ENCODE measurements at places on chromosomes 5 and 9.

DNA sequence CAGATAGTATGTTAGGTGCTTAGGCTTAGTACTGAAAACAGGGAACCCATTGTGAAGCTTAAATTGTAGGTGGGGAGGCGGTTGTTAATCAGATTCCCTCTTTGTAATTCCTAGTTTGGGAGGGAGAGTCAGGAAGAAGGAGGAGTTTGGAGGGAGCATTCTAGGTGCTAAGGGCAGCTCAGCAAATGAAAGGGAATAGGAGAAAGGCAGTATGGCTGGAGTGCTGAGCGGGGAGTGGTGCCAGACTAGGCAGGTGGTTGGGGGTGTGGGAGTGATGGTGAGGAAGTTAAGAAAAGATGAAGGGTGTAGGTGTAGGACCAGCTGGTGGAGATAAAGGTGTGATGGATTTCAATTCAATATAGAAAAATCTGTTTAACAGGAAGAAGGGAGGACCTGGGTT is 11.1 kb upstream of the GARNL3 start:
- no peak for DNase-seq

GRCh38 chr9:86324901-86325300 is 29.3 kb downstream of the TUT7 start:
- DNase-seq = no peak

- DNase-seq = no peak
Observed at GRCh38 chr5:89417515-89417914, 534.5 kb upstream of the MEF2C start.

DNA sequence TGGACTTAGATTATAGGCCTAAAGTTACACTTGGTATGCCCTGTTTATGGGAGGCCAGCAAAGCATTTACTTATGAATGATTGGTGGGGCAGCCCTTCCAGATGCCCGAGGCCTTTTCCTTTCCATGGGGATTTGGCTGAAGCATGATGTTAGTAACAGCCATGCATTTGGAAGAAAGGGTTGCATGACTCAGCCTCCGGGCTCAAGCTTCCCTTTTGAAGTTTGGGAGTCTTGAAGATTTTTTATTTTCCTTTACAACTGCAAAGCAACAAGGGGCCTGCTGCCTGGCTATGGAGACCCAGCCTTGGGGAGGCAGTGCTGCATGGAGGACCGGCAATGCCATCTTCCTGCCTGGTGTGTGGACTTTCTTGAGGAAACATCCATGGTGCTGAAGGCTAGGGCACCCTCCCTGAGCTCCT is 244.7 kb downstream of the ICE1 start:
- no peak for DNase-seq

- DNase-seq = no peak
Observed at GRCh38 chr9:134475011-134475790, 148.9 kb downstream of the RXRA start.

- DNase-seq = no peak
Observed at GRCh38 chr9:120324996-120325642, 254.8 kb downstream of the CDK5RAP2 start.

GRCh38 chr9:35553670-35554543 is 51.2 kb upstream of the TESK1 start:
- DNase-seq = peak; percentile 74

DNA sequence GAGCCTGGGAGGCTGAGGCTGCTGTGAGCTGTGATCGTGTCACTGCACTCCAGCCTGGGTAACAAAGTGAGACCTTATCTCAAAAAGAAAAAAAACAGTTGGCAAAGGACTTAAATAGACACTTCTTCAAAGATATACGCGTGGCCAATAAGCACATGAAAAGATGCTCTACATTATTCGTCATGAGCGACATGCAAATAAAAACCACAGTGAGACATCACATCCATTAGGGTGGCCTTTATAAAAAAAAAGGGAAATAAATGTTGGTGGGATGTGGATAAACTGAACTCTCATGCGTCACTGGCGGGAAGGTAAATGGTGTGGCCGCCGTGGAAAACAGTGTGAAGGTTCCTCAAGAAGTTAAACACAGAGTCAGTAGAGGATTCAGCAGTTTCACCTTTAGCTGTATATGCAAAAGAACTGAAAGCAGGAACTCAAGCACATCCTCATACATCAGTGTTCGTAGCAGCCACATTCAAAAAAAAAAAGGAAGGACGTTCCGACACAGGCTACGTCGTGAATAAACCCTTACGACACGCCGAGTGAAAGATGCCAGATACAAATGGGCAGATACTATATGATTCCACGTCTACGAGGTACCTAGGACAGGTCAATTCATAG is 24.5 kb upstream of the NRARP start:
- no peak for DNase-seq

DNA sequence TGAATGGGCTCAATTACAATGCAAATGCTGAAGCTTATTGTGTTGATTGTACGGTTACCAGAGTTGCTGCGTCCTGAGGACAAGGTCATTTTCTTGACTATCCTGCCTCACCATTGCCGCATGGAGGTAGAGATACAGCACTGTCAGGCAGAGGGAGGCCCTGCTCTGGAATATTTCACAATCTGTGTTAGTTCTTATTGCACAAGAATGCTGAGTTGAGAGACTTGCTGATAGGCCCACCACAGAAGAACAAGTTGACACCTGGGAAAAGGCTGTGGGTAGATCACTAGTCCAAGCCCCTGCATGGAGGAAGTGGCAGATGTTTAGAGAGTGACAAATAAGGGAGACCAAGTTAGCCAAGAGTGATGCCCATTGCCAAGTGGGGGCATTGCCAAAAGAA is 344.5 kb upstream of the ITGA1 start:
- no peak for DNase-seq

- DNase-seq = no peak
Observed at GRCh38 chr9:106643211-106643930, 219.6 kb upstream of the ZNF462 start.

DNA sequence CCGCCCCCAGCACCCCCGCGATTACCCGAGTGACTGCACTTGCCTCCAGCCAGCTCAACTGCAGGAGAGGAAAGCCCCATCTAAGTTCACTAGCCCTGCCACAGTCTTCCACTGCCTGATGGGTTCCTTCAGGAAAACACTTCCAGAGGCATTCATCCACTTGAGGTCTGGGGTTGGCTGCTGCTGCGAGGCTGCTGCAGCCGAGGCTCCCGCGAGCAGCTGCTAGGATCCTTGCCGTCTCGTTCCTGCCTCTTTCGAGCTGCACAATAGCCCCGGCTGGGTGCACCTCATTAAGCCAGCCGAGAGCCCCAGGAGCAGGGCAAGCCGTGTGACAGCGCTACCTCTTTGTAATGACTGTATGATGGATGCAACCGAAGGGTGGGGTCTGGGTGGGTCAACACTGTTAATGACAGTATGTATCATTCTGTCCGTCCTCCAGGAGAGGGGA is 24.2 kb upstream of the ELAVL2 start:
- DNase-seq = no peak

DNA sequence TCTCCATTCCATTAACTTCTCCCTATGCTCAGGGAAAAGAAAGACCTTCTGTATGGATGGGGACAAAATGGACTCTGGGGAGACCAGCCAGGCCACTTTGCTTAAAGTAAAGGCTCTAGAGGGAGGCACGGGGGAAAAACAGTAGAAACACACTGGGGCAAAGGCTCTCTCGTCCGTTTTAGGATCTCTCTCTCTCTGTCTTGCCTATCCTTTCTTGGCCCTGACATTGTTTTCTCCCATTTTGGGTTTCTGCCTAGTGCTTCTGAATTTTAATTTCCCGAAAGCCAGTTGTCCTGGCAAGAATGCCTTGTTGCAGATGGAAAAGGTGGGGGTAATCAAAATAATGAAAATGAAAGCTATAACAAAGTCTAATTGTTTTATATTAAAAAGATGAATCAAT is 28.2 kb downstream of the NMUR2 start:
- DNase-seq = no peak

GRCh38 chr9:94498801-94499453 is 56.0 kb upstream of the PCAT7 start:
- no peak for DNase-seq

DNA sequence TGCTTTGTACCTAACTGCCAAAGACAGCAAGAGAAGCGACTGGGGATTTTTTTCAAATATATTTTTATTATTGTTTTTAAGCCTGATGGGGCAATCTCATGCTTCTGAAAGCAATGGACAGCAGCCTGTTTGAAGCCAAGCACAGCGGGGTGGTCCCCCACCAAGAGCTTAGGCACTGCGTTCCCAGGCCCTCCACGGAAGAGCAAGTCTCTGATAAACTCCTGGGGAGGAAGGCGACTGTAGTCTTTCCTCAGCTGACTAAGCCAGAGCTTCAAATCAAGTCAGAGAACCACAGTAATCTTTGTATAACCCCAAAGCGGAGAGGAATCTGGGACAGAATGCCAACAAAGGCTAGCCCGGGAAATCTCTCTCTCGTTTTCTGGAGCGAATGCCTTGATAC is 54.4 kb downstream of the ARSB start:
- DNase-seq = no peak

DNA sequence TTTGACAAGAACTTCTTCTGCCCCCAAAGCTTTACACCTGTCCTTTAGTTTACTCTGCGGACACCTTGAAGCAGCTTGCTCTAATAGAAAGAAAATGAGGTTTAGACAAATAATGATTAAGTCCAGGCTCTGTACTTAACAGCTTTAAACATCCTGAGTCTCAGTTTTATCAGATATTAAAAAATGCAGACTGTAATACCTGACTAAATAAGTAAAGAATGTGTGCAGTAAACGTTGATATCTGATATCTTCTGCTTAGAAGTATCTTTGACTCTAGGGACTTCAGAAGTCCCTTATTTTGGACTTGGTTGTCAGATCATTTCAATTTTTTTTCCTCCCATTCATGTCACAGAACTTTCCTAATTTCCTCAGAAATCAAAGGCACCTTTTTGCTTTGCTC is 1060.4 kb downstream of the CDH12 start:
- no peak for DNase-seq

- no peak for DNase-seq
Observed at GRCh38 chr9:125505988-125506438, 201.0 kb downstream of the MAPKAP1 start.

GRCh38 chr5:56085193-56085592 is 90.4 kb upstream of the IL6ST start:
- no peak for DNase-seq

GRCh38 chr5:135891791-135892190 is 3.9 kb downstream of the IL9 start:
- no peak for DNase-seq

DNA sequence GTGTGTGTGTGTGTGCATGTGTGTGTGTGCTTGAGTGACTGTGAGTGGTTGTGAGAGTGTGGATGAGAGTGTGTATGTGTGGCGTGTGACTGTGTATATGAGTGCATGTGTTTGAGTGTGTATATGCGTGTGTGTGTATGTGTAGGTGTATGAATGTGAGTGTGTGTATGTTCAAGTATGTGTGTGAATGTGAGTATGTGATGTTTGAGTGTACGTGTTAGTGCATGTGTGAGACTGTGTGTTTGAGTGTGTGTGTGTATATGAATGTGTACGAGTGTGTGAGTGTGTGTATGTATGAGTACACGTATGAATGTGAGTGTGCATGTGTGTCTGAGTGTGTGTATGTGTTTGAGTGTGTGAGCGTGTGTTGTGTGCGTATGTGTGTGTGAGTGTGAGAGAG is 47.8 kb downstream of the KCNIP1 start:
- no peak for DNase-seq

DNA sequence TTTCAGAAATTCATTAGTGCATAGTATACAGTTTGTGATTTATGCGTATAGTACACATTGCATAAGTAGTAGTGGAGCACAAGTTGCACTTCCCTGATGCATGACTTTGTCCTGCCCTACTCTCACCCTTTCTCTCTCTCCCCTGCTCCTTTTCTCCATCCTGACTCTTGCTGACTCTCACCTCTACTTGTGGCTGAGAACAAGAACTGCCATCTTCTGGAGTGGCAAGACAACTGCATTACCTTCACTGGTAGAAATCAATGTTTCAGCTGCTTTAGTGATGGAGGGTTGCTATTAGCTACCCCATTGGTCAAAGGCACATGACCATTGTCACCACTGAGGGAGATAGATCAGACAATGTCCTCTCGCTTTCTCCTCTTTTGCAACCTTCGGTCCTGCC is 26.9 kb downstream of the SPEF2 start:
- no peak for DNase-seq

- DNase-seq = no peak
Observed at GRCh38 chr5:175677571-175677970, 19.7 kb downstream of the HRH2 start.

GRCh38 chr5:125813221-125813974 is 609.8 kb upstream of the GRAMD2B start:
- no peak for DNase-seq

DNA sequence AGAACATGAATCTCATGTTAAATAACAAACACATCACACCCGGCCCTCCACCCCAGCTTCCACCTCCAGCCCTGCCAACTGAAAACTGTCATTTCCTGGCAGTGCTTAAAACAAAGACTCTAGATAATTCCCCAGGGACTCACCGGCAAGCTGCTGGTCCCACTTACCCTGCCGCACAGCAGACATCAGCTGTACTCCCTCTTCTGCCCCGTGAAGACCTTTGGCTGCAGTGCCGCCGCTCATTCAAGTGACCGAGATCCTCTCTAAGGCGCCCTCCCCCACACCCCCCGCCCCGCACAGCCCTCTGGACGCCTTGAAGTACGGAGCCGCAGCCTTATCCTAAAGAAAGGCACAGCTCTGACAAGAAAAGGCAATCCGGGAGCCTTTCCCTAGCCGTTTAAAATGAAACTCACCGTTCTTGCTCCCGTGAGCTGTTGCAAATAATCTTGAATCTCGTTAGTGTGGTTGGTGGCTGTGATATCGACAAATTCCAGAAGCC is 434 bp downstream of the GLRX start:
- no peak for DNase-seq

DNA sequence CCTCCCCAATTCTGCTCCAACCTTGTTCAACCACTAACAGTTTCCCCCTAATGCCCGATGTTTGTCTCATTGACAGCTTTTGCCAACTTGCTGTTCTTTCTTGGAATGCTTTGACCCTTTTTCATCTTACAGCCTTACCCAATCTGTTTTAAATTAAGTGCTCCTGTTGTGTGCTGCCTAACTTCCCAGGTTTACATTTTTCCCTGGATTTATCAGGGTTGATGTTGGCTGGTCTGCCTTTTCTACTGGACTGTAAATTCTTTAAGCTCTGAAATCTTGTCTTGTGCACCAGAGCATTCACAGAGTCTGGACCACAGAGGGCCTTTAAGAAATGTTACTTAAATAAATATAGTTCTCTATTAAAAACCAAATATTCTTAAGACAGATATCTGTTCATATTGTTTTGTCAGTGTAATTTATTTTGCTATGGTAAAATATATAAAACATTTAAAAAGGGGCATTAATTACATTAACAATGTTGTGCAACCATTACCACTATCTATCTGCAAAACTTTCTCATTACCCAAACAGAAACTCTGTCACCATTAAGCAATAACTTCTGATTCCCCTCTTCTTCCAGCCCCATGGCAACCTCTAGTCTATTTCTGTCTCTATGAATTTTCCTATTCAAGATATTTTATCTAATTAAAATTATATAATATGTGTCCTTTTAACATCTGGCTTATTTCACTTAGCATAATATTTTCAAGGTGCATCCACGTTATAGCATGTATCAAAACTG is 73.0 kb downstream of the OSTF1 start:
- DNase-seq = no peak

- no peak for DNase-seq
Observed at GRCh38 chr5:9716838-9717281, 86.7 kb upstream of the TAS2R1 start.

All from posterior cingulate gyrus (tissue), 11 donors.